Caco-2 (cell line): ENCODE measurements at places on chromosomes 4 and X.

GRCh38 chrX:10676235-10676957, 56.0 kb upstream of the MID1 start:
- no peak for DNase-seq

GRCh38 chr4:7878323-7878722, 61.3 kb downstream of the AFAP1 start:
- no peak for DNase-seq

DNA sequence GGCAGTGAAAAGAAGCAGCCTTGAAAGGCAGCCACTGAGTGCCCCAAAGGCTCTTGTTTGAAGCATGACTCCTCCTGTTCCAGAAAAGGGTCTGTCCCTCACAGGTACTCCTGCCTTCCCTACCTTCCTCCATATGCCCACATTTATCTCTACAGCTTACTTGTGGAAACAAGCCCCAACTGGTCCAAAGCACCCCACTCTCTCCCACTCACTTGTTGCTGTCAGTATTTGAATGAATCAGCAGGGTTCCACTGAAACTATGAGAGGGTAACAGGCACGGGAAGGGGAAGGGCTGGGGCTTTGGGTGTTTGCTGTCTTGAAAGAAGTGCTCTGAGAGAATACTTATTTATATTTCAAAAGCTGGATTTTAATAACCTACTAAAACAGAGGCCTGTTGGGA, 34.9 kb downstream of the GPR143 start:
- DNase-seq, result no peak

DNA sequence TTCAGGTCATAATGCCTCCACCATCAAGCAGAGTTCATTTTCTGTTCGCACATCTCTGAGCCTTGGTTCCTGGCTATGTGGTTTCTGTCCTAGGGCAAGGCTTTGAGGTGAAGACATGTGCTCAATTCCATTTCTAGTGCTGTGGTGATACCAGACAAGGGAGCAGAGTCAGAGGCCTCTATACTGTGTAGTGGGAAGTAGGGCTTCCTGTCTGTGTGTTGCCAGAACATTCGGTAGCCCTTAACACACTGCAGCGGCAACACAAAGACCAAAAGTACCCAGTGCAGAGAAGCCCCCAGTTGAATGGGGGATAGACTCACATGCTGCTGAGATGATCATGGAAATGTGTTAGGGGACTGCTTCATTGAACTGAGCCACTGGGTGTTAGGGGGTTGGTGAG, 56.4 kb downstream of the STARD8 start:
- no peak for DNase-seq

- DNase-seq, result no peak
Observed at GRCh38 chrX:42748067-42748850, 29.7 kb downstream of the PPP1R2C start.

DNA sequence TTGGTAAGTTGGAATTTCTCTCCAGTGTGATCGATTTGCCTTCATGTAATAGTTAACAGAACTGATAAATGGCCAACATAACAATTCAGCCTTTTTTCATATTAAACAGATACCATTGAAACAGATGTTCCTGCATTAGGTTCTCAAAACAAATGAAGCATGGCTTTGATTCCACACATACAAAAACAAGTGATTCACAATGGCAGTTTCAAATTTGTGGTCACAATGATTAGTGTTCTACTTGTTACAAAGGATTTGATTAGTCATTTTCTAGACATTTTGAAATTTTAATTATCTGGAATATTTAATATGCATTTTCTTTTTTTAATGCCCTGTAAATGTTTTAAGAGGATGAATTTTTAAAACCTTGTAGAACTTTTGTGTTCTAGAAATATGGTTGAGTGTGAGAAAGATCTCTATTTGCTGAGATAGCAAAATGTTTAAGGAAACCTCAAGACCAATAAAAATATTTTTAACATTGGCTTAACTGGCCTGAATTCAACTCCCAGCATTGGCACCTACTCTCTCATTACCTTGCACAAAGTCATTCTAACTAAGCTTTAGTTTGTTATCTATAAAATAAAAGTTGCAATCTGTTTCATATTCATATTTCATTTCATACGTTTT, 18.9 kb upstream of the GLRA3 start:
- no peak for DNase-seq

GRCh38 chrX:53595266-53595810, 91.2 kb downstream of the HUWE1 start:
- DNase-seq, result no peak

- no peak for DNase-seq
Observed at GRCh38 chr4:172978848-172979247, 189.8 kb upstream of the GALNT7 start.

- no peak for DNase-seq
Observed at GRCh38 chr4:103719830-103720207, at the start of gene TACR3. Gene TACR3 (minus strand): TSS chr4:103719985. CDS start chr4:103719675, 310 bp downstream.

DNA sequence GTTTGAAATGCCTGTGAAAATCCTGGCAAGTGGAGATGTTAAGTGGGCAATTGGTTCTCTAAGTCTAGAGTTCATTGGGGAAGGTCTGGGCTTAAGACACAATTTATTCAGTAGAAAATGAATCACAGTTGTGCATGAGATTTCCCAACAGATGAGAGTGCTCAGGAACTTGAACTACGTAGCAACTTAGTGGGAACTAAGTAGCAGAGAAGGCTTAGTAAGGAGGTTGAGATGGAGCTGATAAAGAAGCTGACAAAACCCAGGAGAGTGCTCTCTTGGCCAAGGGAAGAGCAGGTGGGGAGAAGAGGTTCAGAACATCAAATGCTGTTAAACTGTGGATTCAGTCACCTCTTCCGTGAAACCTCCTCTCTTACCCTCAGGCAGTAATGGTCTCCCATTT, 33.0 kb downstream of the AFF1 start:
- DNase-seq, result no peak

DNA sequence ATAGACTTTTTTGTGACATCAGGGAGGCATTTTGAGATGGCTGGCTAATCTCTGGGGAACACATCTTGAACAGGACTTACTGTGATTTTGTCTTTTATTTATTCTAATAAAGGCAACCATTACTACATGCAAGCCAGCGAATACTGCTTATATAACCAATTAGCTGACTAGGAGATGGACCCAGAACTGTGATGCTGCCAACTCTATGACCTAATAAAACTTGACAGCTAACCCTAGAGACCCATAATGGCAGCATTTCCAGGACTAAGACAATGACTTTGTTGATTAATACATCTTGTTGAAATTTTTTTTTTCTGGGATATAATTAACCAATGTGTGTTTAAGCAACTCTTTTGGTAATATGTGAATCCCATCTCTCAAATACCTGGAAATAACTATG, 584.6 kb downstream of the PRR32 start:
- no peak for DNase-seq

GRCh38 chrX:65528705-65529340, 5.8 kb downstream of the LAS1L start:
- DNase-seq, result no peak

DNA sequence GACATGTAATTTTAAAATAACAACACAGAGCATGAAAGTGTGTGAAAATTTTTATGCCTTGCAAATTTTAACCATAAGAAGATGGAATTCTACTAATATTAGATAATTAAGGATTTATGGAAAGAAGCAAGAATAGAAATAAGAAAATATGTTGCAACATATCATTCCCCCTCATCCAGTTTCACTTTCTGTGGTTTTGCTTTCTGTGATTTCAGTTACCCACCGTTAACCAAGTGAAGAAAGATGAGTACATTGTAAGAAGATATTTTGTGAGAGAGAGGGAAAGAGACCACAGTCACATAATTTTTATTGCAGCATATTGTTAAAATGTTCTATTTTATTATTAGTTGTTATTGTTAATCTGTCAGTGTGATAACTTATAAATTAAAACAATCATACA, 77.9 kb downstream of the ADAM29 start:
- DNase-seq, result no peak

DNA sequence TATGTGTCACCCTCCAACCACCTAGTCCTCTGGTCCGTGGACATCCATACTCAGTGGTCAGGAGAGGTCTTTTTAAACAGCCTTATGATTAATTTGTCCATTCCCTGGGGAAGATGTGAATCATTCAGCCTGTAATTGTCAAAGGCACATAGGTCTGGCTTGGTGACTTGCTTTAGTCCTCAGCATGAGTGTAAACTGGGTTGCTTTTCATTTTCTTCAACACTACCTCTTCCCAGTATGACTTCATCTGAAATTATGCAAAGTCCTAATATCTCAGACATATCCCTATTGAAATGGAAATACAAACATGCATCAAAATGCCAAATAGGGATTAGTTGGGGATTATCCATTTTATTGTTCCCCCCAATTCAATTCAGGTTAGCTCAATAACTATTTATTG, 208.3 kb upstream of the AMOT start:
- no peak for DNase-seq

- no peak for DNase-seq
Observed at GRCh38 chr4:1575418-1576303, 108.5 kb downstream of the FAM53A start.

DNA sequence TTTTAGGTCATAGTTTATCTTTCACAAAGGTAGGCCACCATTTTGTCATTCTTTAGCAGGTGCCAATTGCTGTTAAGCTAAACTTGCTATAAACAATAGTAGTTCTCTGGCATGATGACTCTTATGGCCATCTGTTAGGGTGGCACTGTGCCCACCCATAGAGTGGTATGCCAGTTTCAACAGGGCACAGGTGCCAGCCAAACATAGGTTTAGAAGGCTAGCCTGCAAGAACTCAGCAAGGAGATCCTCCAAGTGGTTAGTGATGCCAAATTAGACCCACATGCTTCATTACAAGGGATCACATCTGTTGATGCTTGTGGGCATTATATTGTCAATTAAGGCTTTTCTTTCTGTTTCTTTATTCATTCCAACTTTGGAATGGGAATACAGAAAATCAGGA, 204.5 kb downstream of the FMR1NB start:
- DNase-seq, result no peak
